HCT116 (cell line): ENCODE measurements at places on chromosomes 16 and 17.

DNA sequence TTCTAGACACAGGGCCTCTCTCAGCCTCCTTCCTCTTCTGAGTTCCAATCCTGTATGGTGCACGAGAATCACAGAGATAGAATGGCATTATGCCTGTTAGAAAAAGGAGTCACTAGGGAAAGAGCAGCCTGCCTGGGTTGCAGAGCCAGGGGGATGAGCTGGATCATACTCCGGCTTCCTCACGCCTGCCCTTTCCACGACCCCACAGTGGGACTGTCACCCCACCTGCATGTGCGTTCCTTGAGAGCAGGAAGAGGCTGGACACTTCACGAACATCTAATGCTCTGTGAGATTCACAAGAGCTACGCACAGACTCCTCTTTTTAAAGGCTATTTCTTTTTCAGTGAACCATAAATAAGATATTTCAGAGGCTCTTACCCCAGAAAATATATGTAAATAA lies 54.8 kb downstream of the N4BP1 start:
- H3K36me3 ChIP-seq: no peaks in the 10 kb centered on the region; the same call in 1 of the 2 replicates
- no peaks in the 10 kb centered on the region for H3K27me3 ChIP-seq
- no peak for DNase-seq
- H3K4me1 ChIP-seq: peaks cover 16% of the 10 kb centered on the region
- no peak overlapping the region for H3K27ac ChIP-seq

- peaks cover 10% of the 10 kb centered on the region; the same call in 1 of the 2 replicates for H3K36me3 ChIP-seq
- DNase-seq: no peak
- no peaks in the 10 kb centered on the region for H3K27me3 ChIP-seq
- H3K4me3 ChIP-seq: no peak overlapping the region
- H3K4me1 ChIP-seq: peaks cover 33% of the 10 kb centered on the region
- H3K27ac ChIP-seq: no peak overlapping the region; the same call in 1 of the 2 replicates
Measured at GRCh38 chr17:79789943-79790804, 6.7 kb downstream of the CBX8 start.

DNA sequence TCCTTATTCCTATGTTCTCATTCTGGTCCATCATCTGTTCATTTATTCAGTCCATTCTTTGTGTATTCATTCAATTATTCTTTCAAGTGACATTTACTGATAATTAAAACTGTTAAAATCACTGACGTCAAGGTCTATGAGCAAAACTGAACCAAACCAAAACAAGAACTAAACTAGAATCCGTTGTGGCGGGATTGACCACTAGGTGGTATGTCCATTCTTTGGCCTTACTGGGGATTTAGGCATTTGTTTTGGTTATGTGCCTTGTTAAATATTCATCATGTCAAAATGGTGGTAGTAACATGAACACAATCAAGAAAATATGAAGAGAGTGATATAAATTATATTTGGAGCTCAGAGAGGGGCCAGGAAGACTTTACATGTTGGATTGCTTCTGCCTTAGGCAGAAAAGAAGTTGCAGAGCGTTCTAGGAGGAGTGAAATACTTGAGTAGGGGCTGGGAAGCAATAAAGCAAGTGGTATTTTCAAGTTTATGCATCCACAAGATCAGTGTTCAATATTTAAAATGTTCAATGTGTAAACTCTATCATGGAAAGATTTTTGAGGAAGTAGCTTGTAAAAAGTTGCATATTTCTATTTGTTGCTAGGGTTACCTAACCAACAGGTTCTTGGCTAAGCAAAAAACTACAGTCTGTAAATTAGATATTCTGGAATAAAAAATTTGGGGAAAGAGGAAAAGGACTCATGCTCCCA lies 129.0 kb downstream of the CDH13 start:
- no peaks in the 10 kb centered on the region for H3K27me3 ChIP-seq
- no peaks in the 10 kb centered on the region for H3K36me3 ChIP-seq
- H3K4me3 ChIP-seq: no peak overlapping the region

- H3K4me3 ChIP-seq: no peak overlapping the region
- peaks cover 11% of the 10 kb centered on the region for H3K36me3 ChIP-seq
- H3K4me1 ChIP-seq: no peaks in the 10 kb centered on the region
- H3K27ac ChIP-seq: no peak overlapping the region
Measured at GRCh38 chr16:8832717-8833105, 35.1 kb downstream of the PMM2 start.

- no peaks in the 10 kb centered on the region for H3K36me3 ChIP-seq
- DNase-seq: no peak
- H3K27me3 ChIP-seq: no peaks in the 10 kb centered on the region
- H3K27ac ChIP-seq: no peak overlapping the region
- peaks cover 44% of the 10 kb centered on the region; the same call in 1 of the 2 replicates for H3K4me1 ChIP-seq
- H3K4me3 ChIP-seq: no peak overlapping the region
Measured at GRCh38 chr16:4325253-4325758, 9.4 kb downstream of the GLIS2 start.

DNA sequence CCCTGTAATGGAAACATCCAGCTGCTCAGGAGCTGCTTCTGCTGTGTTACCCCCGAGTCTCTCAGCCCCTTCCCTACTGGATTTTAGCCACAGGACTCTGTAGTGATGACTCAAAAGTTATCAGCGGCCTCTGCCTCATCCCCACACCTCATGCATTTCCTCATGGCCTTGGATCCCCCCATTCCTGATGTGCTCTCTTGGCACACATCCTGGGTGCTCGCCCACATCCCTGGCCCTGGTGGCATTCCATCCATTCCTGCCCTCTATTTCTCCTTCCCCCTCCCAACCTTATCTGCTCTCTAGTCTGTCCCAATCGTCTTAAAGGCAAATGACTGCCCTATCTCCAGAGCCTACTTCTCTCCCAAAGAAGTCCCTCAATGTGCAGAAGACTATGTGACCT lies 24.6 kb downstream of the MARF1 start:
- H3K4me1 ChIP-seq: peaks cover 10% of the 10 kb centered on the region
- H3K27ac ChIP-seq: no peak overlapping the region
- H3K4me3 ChIP-seq: no peak overlapping the region
- H3K27me3 ChIP-seq: no peaks in the 10 kb centered on the region

DNA sequence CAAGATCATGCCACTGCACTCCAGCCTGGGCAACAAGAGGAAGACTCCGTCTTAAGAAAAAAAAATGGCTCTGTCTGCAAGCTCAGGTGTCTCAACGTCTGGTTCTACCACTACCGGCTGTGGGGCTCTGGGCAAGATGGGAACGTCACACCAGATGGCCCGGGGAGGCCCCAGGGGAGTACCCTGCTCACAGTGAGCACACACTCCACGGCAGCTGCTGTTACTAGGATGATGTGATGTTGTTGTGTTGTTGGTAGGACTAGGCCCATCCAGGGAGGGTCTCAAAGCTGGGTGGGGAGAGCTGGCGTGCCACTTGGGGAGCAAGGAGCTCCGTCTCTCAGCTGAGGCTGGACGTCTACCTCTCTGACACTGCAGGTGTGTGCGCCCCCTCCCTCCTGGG lies 9.4 kb upstream of the NPTX1 start:
- H3K27ac ChIP-seq: no peak overlapping the region
- H3K36me3 ChIP-seq: no peaks in the 10 kb centered on the region
- peaks cover 3% of the 10 kb centered on the region; the same call in 1 of the 2 replicates for H3K27me3 ChIP-seq
- no peak overlapping the region for H3K4me3 ChIP-seq
- peaks cover 7% of the 10 kb centered on the region; the same call in 1 of the 2 replicates for H3K4me1 ChIP-seq
- no peak for DNase-seq
